ENCODE measurements at places on chromosomes 13 and 19.

- DNase-seq: no peak
Measured at GRCh38 chr13:20489185-20489820, 36.4 kb downstream of the CRYL1 start.

- DNase-seq: peak; percentile 99
Measured at GRCh38 chr19:58097781-58098681, at the start of gene ZSCAN18. TSS of gene ZSCAN18 (minus strand) at chr19:58098231. CDS start at chr19:58090267, 7,964 bp downstream.

GRCh38 chr19:703651-704446 lies 4.9 kb upstream of the PALM start:
- peak; percentile 28 for DNase-seq

DNA sequence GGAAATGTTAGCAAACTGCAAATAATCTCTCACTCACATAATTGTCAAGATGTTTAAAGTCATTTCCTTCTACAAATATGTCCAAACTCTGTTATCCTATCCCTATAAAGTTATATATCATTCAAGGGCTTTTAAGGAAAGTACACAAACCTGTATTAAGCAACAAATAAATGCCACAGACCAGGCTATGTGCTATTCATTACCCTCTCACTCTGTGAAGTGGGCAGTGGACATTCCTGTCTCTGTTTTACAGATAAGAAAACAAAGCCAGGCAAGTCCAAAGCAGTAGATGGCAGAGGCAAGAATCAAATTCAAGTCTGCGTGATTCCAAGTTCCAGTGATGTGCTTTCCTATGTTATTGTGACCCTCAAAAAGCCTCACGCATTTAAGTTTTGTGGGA lies 140.6 kb downstream of the LHFPL6 start:
- no peak for DNase-seq

- no peak for DNase-seq
Measured at GRCh38 chr13:27442071-27442647, 8.2 kb downstream of the MTIF3 start.

All from memory B cell (primary cell).